ENCODE measurements at places on chromosomes 13 and 19.

GRCh38 chr19:31099515-31100205, 249.6 kb downstream of the TSHZ3 start:
- no peak for DNase-seq

GRCh38 chr19:38839816-38840582, 8.4 kb upstream of the ECH1 start:
- DNase-seq: no peak

- DNase-seq: no peak
Observed at GRCh38 chr19:42325896-42326771, 699 bp downstream of the MEGF8 start.

GRCh38 chr19:18153556-18154134, 682 bp downstream of the PIK3R2 start:
- no peak for DNase-seq

GRCh38 chr13:66581675-66582074, 648.5 kb downstream of the PCDH9 start:
- no peak for DNase-seq
